CD4-positive, alpha-beta T cell treated with Interleukin-15 for 4 hours (primary cell): ENCODE measurements at places on chromosomes 16 and 17.

DNA sequence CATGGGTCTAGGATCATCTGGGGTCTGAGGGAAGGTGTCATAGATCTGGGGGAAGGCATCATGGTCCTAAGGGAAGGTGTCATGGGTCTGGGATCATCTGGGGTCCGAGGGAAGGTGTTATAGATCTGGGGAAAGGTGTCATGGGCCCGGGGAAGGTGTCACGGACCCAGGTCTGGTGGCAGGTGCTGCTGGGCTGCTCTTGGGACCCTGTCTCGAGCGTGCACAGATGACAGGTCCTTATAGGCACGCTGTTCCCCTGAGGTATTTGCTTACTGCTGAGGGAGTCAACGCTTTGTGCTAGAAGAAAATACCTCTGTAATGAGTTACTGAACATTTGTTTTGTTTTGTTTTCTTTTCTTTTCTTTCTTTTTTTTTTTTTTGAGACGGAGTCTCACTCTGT is 1.4 kb downstream of the RAB40C start:
- no peak for DNase-seq

- DNase-seq: peak; percentile 81
Measured at GRCh38 chr16:1414532-1415260, at the start of gene UNKL. Gene UNKL (minus strand): TSS chr16:1414704. CDS start chr16:1414691, 13 bp downstream.

- no peak for DNase-seq
Measured at GRCh38 chr16:68563631-68564381, 24.7 kb downstream of the ZFP90 start.

DNA sequence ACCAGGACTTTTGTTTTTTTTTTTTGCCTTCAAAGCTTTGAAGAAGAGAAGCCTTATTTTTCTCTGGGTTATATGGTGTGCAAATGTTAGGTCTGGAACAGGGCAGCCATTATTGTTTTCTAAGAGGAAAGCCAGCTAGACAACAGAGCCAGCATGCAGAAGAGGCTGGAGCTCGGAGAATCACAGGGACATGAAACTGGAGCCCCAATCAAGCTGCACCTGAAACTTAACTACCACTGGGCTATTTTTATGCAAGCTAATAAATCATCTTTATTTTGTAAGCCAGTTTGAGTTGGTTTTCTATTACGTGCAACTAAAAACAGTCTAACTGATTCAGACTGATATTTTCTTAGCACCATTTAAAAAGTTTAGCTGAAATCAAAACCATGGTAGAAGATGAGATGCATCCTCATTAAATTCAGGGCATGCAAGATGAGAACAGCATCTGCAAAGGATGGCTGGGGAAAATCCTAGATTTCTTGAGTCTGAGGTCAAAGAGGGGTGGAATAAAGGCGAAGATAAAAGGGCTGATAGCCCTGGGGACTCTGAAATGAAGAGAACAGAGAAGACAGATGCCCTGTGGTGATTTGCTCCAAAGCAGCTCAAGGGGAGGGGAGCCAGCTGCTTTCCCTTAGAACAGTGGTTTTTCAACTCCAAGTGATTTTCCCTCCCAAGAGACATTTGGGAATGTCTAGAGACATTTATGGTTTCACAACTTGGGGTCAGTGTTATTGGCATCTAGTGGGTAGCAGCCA is 177.1 kb upstream of the WSCD1 start:
- no peak for DNase-seq

DNA sequence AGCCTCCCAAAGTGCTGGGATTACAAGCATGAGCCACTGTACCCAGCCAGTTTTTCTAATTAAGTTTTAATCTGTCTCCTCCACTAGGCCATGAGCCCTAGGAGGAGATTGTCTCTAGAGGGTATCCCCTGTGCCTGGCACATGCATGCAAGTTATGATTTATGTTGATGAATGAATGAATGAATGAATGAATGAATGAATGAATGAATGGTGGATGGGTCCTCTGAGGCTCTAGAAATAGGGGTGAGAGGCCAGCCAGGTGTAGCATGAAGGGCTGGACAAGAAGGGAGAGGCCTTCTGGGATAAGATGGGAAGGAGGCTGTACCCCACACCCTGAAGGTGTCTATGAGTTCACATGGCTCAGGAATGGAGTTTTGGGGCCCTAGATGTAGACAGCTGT is 48.8 kb downstream of the EMP2 start:
- DNase-seq: no peak

DNA sequence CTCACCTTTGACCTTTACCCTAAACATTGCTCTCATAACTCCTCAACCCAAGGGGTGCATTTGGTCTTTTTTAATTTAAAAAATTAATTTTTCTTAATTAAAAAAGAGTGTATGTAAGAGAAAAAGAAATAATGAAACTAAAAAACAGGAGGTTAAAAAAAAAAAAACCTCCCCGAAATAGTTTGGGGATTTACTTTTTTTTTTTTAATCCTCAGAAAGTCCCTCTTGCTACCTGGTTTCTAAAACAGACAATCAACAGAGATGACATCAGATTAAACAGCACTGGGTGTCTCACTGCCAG is 301.3 kb downstream of the SOX9 start:
- DNase-seq: no peak

DNA sequence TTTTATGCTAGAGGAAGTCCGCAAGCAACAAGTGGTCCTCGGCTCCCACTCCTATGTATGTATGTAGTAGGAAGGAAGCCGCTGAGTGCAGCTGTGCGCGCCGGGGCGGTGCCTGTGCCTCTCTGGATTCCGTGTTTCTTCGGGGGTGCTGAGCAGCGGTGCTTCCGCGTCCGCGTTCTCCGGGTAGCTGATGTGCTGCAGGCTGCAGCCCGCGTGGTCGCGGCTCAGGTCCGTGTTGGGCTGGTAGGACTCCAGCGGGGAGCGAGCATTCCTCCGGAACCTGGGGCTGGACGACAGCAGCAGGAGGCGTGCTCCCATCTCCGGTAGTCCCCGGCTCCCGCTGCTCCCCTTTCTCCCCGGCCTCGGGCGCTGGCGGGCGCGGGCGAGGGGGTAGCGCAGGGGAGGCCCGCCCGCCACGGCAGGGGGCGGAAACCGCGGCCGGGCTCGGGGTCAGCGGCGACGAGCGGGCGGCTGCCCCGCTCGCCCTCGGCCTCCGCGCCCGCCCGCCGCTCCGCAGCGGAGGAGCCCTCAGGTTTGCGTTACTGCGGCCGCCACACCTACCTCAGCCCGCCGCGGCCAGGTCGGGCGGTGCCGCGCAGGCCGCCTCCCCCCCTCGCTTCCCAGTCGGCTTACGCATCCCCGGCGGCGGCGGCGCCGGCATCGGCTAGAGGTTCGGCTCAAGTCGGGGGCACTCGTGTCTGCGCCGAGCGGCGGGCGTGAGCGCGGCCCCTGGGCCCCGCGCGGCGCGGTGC is 487 bp downstream of the C17orf67 start:
- DNase-seq: peak; percentile 64

DNA sequence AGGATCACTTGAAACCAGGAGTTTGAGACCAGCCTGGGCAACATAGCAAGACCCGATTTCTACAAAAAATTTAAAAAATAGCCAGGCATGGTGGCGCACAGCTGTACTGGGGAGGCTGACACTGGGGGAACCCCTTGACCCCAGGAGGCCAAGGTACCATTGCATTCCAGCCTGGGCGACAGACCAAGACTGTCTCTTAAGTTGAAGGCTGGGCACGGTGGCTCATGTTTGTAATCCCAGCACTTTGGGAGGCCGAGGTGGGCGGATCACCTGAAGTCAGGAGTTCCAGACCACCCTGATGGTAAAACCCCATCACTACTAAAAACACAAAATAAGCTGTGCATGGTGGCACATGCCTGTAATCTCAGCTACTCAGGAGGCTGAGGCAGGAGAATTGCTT is 74.9 kb downstream of the LITAF start:
- DNase-seq: no peak

GRCh38 chr16:24135624-24136565 is 120.2 kb upstream of the CACNG3 start:
- no peak for DNase-seq

DNA sequence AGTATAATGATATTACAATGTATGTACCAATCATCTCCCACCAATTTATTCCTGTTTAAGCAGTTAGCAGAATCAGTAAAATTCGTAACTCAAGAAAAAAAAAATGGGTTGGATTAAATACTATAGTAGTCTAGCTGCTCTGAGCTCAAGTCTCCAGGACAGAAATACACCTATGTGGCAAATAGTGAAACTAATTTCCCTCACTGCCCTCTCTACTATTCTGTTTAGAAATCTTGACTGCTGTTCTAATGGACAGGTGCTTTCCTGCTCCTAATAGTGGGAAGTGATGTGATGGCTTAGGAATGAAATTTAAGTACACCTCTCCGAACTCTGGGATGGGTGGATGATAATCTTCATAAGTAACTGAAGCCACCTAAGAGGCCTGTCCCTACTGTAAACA is 175.7 kb downstream of the KCNJ2 start:
- no peak for DNase-seq

DNA sequence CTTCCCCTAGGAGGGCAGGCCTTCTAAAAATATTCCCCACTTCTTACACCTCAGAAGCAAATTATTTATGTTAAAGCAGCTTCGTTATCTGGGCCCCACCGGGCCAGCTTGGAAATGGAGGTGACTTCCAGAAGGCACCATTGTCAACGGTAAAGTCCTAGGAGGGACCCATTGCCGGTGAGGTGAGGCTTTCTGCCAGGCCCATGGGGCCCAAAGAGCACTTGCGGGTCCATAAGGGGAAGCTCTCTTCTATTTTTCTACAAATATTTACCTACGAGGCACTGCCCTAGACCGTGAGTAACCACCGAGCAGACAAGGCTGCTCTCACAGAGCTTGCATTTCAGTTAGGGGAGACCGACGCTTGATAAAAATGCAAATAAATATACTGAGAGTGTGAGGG is 41.5 kb downstream of the C16orf78 start:
- DNase-seq: no peak

- peak; percentile 69 for DNase-seq
Measured at GRCh38 chr17:489758-490329, 137.2 kb upstream of the RPH3AL start.

DNA sequence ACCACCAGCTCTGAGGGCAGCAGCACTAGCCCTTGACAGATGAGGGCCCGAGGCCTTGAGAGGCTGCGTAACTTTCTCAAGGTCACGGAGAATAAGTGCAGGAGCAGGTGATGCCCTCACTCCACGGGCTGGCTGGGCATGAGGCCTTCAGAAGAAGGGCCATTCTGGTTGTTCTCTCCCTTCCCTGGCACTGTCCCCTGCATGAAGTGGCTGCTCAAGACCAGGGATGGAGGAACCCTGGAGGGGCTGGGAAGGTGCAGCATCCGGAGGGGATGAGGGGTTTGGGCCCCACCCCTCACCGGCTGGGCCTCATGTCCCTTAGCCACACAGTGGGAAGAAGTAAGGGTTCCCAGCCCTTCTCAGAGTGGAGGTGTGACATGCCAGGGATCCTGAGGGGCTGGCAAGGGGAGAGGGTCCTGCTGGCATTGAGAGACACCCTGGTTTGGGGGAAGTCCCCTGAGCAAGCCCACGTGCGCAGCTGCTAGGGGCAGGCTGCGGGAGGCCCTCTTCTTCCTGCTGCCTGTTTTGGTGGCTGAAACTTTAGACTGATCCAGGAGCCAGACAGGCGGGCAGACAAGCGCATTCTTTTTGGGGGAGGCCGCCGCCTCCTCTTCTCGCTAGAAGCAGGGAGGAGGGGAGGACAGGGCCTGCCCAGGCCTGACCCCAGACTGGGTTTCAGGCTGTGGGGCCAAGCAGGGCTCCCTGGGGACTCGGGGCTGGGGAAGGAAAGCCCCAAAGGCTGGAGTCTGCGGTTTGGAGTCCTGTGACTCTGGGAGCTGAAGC is 74.0 kb downstream of the N4BP1 start:
- no peak for DNase-seq

- no peak for DNase-seq
Measured at GRCh38 chr17:45190503-45191255, 29.0 kb downstream of the HEXIM2 start.

- no peak for DNase-seq
Measured at GRCh38 chr17:8015957-8016631, 13.7 kb downstream of the GUCY2D start.

- no peak for DNase-seq
Measured at GRCh38 chr16:1048442-1049112, 24.0 kb upstream of the SSTR5 start.

DNA sequence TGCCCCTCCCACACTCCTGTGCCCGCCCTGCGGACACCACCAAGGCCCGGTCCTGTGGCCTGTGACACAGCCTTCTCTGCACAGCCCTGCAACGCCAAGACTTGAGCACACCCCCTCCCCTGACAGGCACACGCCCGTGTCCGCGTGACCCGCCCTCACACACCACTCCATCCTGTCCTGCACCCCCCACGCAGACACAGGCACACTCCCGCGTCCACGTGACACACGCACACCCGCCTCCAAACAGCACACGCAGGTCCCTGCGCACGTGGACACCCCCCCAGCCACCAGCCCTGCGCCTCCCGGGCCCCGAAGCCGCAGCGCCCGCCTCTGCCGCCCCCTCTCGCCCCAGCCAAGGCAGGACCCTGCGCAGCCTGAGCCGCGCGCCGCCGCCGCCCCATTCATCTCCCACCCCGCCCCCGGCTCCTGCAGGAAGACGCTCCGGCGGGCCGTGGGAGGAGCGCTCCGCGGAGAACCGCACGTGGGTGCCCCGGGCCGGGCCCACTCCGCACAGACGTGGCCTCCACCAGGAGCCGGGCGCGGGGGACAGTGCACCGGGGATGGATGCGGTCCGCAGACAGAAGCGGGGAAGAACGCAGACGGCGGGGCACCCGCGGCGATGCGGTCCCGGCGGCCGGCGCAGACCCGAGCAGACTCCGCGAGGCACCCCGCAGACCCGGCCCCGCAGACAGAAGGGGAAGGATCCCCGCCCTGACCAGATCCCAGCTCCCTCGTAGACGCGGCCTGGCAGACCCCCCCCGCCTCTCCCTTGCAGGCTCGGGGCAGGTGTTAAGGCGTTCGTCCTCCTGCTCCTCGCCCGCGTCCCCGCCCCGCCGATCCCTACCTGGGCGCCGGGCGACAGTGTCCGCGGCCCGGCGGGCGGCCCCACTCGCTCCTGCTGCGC is 506 bp downstream of the CAMKK1 start:
- DNase-seq: peak; percentile 74

- DNase-seq: no peak
Measured at GRCh38 chr16:71852561-71852960, 6.8 kb downstream of the ATXN1L start.

DNA sequence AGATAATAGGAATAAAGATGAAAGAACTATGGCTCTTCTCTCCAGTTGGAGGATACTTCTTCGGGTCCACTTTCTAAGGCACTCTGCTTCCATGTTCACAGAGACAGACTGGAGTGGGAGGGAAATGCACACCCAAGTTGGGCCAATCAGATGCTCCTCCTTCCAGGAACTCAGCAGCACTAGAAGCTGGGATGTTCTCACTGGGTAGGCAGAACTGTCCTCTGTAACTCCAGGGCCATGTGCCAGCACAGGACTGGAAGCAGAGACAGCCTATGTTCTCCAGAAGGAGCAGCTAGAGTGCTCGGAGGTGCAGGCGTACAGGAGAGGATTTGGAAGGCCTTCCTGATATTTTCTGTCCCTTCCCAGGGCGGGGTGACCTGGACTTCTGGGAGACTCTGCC is 49.9 kb upstream of the SREBF1 start:
- no peak for DNase-seq

DNA sequence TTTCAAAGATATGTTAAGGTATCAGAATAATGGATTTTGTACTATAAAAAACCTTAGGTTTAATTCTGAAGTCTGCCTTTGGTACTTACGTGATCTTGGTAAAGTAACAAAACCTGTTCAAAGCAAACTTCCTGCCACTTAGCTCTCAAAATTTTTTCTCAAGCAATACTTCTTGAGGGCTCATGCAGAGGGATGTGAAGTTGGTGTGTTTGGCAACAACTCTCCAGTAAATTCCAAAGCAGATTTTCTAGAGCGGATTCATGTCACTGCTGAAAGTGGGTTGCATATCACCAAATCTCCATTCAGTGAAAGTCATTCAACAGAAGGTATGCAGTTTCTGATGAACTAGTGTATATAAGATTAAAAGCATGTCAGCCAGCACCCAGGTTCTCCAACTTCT is 856.7 kb downstream of the CDH8 start:
- no peak for DNase-seq
